ENCODE measurements at places on chromosomes 1 and 21.

- DNase-seq: no peak
Measured at GRCh38 chr1:232602622-232603021, 27.3 kb downstream of the SIPA1L2 start.

DNA sequence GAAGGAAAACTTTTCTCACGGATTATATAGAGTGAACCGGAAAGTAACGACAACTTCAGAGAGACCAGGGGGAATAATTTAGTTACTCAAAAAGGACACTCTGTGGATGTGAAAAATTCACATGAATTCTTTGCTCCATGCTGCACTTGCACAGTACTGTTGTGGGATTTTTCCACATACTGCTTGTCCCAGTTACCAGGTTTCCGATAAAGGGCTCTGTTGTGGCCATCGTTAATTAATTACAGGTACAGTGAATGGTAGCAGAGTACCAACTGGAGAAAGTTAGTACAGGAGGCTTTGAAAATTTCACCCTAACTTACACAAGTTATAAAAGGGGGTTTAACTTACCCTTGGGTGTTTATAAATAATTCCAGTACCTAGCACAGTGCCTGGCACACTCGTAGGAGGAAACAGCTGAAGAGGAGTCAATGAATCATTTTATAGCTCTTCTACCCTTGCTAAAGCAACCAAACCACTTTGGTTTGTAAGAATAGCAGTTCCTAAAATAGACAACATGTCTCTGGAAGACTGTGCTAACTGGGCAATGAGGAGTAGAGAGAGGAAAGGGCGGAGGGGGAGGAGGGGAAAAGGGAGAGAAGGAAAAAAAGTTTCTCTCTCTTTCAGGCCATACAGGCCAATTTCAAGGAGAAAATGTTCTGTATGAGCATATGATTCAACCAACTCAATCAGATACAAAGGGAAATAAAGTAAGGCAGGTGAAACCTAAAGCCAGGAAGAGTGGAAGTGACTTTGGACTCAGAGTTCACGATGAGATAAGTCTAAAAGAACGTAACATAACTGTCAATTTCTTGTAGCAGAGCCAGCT, 98.3 kb upstream of the MAGI3 start:
- no peak for DNase-seq

DNA sequence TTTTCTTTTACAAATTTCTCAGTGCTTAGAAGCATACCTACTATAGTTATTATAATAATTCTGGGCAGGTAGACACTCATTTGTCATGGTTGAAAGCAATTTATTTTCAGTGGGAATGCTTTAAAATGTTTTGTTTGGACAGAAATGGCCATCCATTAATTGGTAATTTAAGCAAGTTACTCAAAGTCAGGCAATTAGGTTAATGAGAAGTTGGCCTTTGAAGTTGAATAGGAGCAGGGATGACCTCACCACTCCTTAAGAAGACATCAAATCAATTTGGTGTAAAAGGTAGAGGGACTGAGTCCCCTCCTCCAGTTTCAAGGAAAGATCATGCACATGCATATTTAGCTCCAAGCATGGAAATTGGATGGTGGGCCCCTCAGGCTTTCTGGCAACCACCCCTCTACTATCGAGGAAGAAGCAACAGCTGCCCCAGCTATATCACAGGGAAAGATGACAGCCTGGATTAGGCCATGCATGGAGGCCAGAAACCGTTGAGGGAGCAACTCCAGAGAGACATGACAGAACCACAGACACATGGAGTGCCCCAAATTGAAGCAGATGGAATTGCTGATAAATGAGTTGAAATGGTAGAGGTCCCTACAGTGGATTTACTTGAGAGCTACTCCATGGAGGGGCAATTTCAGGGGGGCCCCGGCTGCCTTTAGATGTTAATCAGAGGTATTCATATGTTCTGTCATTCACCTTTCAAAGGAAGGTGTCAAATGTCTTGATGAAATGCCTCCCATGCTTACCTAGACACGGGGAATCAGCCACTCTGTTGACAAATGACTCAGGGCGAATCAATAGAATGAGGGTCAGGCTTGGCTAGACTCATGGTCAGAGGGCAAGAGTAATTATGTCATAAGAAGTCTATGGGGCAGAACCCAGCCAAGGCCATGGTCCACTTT, 26.7 kb downstream of the HLX start:
- no peak for DNase-seq

DNA sequence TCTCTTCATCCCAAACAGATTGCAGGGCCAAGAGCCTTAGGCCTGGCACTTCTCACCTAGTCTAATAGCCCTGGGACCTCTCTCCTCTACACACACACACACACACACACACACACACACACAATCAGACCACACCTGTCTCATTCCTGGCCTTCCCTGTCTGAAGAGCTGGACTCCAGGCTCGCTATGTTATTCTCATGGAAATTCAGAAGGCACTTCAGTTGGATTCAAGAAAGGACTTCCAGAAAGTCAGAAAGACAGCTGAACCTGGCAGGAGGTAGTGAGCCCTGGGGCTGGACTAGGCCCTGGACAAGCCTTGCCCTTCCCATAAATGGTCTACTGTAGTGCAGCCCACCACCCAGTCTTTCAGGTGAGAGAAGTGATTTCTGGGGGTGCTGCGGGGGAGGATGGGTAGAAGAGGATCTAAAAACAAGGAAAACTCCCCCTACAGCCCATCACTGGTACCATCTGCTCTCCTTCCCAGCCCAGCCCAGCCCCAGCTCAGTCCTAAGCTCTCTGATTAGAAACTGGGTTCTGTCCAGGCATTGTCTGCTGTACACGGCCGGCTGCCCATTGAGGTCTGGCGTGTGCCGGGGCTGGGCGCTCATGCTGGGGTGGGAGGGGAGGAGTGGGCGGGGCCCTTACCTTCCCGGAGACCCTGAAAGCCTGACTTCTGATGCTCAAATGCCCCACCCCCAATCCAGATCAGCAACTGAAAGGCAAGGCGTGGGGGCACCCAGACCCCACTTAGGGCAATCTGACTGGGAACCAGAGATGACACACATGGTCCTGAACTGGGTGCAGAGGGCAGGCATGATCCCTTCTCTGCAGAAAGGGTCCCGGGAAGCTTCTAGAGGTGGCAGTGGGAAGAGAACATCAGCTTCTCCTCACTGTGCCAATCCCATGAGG, 2.5 kb downstream of the KIF21B start:
- DNase-seq: peak; percentile 39

DNA sequence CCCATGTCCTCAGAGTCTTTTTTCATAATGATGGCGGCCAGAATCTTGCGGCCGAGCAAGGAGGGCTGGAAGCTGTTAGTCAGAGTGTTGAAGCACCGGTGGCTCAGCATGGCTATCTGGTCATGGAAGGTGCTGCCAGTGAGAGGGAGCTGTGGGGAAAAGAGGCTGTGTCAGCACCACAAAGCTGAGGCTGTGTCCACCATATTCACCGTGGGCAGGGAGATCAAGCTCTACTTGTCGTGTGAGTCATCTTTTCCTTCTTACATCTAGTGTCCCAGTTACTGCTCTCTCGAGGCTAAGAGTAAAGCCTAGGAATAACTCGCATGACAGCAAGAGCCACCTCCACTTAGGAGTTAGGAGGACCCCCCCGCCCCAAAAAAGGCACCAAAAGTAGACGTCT, 18.2 kb downstream of the ADAR start:
- DNase-seq: no peak

- no peak for DNase-seq
Measured at GRCh38 chr1:30977511-30977910, 69.0 kb upstream of the SDC3 start.

- DNase-seq: no peak
Measured at GRCh38 chr1:89364954-89365550, 1.2 kb downstream of the GBP6 start.

- DNase-seq: no peak
Measured at GRCh38 chr1:192794768-192795035, 14.1 kb upstream of the RGS2 start.

- DNase-seq: no peak
Measured at GRCh38 chr1:211986628-211987254, 48.6 kb downstream of the INTS7 start.

GRCh38 chr1:171295821-171296220, 18.2 kb upstream of the FMO4 start:
- DNase-seq: no peak

GRCh38 chr1:204345438-204345841, 14.3 kb downstream of the PLEKHA6 start:
- peak; percentile 41 for DNase-seq

DNA sequence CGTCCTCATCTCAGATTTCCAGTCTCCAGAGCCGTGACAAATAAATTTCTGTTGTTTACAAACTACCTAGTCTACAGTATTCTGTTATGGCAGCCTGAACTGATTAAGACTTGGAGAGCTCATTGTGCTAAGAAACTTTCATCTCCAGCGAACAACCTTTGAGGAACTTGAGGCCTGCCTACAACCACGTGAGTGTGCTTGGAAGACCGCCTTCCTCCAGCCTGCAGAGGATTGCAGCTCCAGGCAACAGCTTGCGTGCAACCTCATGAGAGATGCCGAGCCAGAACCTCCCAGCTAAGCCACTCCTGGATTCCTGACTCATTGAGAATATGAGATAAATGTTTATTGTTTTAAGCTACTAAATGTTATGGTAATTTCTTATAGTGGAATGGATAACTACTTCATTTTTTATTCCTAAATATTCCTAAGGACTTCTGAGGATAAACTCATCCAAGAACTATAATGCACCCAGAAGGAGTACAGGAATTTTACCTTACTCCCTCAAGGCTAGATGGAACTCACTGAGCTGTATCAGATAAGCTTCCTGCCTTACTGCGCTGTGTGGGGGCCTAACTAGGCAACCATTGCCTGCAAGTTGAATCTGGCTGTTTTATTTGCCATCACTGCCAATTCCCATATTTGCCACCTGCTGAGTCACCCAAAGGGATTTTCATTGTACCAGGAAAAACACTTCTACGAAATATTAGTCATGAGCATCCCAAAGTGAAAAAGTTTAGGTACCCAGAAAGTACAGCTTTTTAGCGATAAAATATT, 17.6 kb downstream of the FAM177B start:
- DNase-seq: peak; percentile 79

GRCh38 chr1:108077991-108078390, 113.0 kb upstream of the VAV3 start:
- no peak for DNase-seq

GRCh38 chr21:34933609-34934335, 115.3 kb downstream of the RUNX1 start:
- peak; percentile 40 for DNase-seq

DNA sequence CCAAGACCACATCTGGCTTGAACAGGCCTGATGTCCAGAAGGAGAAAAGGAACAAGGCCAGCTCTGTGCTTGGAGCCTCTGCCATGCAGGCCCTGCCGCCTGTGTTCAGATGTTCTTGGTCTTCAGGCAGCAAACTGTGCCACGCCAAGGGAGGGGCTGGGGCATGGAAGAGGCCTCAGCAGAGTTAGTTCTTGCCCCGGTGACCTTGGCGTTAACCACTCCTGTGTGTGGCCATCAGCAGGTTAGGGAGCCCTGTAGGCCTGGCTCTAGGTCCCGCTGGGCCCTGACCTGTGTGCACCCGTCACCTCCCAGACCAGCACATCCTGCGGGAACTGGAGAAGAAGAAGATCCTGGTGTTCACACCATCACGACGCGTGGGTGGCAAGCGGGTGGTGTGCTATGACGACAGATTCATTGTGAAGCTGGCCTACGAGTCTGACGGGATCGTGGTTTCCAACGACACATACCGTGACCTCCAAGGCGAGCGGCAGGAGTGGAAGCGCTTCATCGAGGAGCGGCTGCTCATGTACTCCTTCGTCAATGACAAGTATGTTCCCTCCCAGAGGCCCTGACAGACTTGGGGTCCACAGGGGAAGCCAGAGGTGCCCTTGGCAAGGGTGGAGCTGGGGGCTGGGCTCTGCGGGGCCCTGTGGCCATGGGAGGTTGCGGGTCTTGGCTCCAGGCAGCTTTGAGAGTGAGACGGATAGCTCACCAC, 7.1 kb downstream of the ZC3H12A start:
- peak; percentile 52 for DNase-seq

DNA sequence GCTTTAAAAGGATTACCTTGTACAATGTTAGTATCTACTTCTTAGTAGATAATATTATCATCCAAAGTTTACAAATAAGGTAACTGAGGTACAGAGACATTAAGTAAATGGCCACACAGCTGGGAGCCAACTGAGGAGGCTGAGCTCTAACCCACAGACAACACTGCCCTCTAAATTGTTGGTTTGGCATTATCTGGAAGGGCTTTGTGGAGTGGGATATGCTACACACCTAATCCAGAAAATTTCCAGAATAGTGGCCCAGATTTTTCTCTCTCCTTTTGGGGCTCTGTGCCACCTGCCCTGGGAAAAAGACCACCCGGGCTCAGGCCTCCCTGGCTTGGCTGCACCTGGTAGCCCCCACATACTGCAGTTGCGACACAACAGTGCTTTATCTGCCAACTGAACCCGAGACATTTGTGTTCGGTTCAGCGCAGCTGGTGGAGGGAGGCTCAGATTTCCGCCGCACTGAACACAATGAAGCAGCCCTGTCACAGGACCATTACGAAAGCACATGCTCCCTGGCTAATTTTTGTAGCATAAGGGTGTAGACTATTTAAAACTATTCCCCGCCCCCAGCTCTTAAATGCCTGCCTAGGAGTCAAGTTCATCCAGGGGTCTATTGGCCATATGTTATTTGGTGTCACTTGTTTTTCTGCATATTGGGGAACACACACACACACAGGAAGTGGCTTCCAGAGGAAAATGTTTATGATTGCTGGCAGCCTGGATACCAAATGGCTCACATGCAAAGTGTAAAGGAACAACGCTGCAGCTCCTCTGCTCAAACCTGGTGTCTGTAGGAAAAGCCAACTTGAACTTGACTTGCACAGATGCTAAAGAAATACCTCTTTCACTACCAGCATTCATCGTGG, 92.3 kb upstream of the ESRRG start:
- DNase-seq: no peak

- no peak for DNase-seq
Measured at GRCh38 chr1:31560394-31560793, 15.9 kb upstream of the TINAGL1 start.

Data from suppressor macrophage (primary cell).